SJSA1 (cell line): ENCODE measurements at places on chromosomes 6 and 20.

DNA sequence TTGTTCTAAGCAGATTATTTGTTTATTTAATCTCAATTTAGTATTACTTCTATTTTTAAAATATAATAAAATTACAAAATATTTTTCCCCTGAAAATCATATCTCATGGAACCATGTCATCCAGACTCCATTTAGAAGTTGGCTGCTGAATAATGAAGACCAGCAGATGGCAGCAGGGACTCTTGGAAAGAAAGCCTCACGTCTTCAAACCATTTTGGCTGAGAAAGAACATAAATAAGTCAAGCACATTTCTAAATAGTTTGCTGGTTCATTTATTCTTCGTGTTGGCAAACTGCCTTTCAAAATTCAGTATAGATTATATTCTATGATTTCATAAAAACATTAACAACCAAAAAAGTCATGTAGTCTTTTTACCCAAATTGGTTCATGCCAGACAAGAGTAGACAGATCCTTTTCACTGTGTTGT is 71.7 kb downstream of the RCAN2 start:
- DNase-seq = peak; percentile 57

DNA sequence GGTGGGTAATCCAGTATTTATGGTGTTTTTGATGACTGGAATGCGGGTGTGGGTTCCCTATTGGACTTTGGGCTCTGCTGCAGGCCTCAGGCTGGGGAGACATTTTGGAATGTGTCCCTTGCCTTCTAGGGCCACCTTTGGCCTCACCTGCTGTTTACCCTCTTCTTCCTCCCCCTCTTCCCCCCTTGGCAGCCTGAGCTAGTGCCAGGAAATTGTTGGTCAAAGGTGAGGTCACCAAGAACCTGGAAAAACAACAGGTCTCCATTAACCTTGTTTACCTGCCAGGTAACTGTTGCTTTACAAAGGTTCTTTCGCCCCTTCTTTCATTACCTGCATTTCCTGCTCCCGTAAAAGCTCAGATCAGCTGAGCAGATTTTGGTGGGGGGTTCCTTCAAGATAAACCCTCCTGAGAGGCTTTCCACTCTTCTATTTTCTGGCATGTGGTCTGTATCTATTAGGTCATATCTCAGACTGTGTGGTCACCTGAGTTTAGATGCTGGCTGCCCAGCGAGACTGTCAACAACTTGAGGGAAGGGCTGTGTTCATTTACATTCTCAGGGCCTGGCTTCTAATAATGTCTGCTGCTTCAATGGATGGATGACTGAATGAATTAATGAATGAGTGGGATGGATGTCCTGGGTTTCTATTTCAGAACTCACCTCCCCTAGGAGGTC is 34.7 kb downstream of the VEGFA start:
- DNase-seq = no peak

- DNase-seq = no peak
These were observed 898.9 kb upstream of the MAN1A1 start for GRCh38 chr6:120248451-120248850.

GRCh38 chr6:148869585-148869984 is 122.8 kb downstream of the UST start:
- peak; percentile 74 for DNase-seq

- DNase-seq = peak; percentile 4
These were observed 50.4 kb downstream of the HMGCLL1 start for GRCh38 chr6:55528624-55529023.

DNA sequence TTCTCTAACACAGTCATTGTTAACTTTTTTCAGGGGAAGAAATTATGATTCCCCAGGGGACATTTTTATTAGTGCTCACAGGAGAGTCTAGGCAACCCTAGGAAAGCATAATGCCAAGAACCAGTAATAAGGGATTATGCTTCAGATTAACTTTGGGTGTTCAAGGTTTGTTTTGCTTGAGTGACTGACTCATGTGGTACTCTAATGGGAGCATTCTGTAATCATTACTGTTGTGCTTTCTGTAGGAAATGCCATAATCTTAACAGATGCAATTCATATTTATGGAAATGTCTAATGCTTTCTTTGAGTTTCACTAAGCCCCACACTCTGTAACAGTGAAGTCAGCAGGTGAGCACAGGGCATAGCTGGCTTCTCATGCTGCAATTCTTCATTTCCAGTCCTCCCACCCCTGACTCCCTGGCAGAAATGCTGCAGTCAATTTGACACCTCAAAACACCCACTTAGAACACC is 263.4 kb upstream of the MAN1A1 start:
- no peak for DNase-seq

DNA sequence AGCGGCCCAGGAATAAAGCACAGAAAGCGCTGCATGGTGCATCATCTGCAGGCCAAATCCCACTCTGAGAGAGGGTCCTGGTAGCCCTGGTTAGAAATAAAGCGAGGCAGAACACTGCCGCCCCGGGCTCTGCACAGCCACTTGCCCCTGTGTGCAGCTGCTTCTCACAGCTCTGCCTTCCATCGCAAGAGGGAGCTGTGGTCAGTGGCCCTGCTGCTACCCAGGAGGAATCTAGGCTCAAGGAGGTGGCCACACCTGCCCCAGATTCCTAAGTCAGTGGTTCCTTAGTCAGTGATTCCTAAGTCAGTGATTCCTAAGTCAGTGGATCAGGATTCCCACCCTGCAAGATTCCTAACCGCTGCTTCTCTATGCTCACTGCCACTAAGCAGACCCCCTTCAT is 8.8 kb downstream of the CDH4 start:
- no peak for DNase-seq

DNA sequence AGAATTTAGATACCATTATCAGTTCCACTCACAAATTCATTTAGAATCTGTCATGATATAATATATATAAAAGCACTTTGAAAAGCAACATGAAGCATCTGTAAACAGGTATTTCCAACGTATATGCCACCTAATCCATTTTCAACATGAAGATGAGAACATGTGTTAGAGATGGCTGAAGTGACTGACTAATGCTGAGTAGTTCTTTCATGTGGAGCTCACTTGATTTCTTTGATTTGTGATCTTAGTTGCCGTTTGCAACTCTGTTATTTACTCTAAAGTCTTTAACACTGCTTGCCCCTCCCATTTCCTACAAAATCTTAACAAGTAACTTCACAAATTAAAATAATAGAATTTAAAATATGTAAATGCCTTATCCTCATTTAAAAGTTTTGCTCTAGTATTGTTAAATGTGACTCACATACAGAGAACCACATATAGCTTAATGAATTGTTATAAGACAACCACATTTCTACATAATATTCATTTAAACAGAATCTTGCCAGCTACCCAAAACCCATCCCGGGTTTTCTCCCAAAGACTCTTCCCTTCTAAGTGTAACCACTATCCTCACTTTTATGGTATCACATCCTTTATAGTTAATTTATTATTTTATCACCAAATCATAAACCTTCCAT is 78.3 kb downstream of the ME1 start:
- no peak for DNase-seq
